ENCODE measurements at places on chromosomes 3 and 15.

DNA sequence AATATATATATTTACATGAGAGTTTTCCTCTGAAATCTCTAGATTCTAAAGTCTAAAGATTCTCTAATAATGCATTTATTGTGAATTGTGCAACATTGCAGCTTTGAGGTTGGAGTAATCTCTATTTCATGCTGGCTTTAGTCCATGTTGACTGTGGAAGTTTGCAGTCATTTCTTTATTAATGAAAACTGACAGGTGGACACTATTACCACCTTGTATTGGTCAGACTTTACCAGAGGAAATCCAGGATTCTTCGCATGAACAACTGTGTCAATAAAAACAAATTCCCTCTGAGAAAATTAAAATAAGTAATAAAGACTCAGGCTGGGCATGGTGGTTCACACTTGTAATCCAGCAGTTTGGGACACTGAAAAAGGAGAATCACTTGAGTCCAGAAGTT, 274.1 kb downstream of the SHQ1 start:
- no peak for DNase-seq

DNA sequence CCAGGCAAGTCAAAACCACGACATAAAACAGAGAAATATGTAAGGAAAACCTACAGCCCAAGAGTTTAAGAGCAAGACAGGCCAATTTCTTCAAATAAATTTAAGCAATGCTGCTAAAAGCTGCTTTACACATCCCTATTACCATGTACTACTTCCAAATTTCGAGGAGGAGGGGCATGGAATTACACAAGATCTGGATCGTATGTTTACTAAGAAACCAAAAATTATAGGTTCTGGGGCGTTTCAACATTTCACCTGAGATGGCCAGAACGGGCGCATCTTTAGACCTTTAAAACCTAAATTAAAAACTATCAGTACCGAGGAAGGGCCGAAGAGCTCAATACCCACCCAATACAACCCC, 664 bp upstream of the NR2C2 start:
- DNase-seq, result no peak

- no peak for DNase-seq
Observed at GRCh38 chr15:75675579-75676404, 28.1 kb downstream of the SNX33 start.

DNA sequence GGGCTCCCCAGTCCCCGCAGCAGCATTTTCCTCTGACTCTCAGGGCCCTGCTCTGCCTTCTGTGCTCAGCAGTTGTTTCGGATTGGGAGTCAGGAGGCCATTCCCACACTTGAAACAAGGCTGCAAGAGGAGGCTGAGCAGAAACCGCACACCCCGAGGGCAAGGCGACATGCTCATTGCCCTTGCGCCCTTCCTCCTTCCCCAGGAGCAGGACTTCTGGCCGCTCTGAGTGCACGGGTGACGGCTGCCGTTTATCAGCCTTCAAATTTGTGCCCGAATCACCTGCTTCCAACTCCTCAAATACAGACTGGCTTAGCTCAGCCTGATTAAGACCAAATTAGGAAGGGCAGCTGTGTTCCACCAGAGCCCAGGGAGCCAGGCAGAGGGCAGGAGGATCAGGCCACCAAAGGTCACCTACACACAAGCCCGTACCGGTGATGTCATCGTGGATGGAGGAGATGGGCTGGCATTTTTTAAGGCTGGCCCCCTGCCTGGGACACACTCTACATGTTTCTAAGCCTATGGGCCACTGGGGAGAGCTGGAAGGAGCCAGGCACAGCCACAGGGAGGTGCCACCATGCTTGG, 38.1 kb downstream of the TM2D3 start:
- no peak for DNase-seq

GRCh38 chr15:97691799-97692198, 268.7 kb upstream of the ARRDC4 start:
- no peak for DNase-seq

- no peak for DNase-seq
Observed at GRCh38 chr3:78277801-78278200, 1237.9 kb downstream of the ROBO2 start.

DNA sequence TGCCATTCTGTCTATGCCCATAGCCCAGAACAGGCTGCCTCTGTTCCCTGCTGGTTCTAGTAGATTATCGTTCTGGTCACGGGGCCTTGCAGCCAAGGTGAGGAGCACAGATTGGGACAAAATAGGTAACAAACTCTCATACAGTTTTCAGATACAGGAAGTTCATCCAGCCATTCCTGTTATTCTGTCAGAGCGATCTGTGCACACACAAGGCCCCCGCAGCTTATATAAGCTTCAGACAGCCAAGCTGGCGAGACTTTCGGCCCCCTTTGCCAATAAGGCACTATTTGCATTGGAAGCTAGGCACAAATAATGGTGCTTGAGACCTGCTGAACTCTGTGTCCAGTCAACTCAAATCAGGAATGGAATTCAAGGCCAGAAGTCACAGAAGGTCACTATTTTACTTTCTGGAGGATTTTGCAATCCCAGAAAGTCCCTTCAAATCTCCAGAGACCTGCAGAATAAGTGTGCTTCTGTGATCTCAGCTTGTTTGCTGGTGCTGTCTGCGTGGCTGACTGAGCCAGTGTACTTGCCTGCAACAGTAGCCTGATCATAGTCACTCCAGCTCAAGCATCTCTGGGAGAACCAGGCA, 69.4 kb downstream of the BFSP2 start:
- no peak for DNase-seq

DNA sequence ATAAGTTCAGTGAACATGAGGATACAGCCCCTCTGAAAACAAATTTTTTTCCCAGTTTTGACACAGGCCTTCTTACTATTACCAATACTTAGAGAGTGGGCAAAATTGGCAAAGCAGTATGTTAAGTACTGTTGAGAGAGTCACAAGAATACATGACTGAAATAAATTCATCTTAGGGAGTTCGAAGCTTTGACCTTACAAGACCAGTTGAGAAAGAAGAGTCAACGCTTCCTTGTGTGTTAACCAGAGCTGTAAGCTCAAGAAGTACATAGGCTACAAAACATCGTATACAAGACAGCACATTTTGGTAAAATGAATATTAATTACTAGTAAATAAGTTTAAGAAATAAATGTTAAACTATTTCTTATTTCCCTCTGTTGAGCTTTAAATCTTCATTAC, 164.4 kb upstream of the RORA start:
- DNase-seq, result no peak

DNA sequence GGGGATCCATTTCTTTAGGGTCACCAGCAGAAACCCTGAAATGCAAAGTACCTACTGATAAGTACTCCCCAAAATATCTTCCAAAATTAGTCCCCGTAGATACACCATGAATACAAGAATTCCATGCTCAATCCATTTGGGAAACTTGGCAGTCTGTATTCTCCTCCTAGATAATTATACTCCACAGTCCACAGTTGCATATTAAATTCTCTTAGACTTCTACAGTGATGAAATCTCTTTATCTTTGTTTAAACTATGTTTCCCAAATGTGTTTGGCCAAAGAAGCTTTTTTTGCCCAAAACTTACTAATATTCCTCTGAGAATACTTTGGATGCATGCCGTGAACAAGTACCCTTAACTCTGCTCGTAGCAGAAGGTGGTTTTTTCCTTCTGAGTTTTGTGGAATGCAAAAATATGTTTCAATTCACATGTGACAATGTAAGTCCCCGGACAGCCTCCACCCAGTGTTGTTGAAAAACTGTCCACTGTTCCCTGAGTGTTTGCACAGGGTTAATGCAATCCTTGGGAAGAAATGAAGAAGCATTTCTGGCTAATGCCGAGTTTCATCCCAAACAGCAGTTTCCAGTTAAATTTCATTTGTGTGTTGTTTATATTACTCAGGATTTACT, 126.7 kb downstream of the ARNT2 start:
- no peak for DNase-seq

DNA sequence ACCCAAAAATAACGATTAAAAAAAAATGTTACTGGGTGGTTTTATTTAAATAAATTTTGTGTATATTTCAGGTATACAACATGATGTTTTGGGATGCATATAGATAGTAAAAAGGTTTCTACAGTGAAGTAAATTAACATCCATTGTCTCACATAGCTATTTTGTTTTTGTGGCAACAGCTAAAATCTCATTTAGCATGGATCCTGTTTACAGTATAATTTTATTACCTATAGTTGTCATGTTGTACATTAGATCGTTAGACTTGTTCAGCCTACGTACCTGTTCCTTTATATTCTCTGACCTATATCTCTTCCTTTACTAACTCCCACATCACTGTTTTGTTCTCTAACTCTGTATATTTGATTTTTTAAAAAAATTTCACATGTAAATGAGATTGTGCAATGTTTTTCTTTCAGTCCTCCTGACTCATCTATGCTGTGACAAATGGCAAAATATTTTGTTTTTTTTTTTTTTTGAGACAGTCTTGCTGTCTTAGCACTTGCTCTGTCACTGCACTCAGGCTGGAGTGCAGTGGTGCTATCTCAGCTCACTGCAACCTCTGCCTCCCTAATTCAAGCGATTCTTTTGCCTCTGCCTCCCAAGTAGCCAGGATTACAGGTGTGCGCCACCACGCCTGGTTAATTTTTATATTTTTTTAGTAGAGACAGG, 45.6 kb downstream of the OIP5 start:
- DNase-seq, result no peak

DNA sequence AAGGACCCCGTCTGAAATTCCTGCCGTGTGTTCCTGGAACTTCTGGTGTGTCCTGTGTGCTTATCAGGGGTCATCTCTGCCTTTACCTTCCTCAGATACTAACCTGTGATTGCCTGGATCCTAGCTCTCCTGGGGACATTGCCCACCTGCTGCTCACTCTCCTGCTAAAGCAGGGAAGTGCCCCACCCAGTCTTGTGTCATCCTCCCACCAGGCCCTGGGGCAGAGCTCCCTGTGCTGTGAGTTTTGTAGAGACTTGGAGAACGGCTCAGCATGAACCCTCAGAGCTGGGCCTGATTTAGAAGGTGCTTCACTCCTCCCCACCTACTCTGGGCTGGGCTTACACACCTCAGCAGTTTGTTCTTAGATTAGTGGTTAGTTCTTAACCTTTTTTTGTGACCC, 3.8 kb upstream of the TMEM44 start:
- DNase-seq, result no peak

DNA sequence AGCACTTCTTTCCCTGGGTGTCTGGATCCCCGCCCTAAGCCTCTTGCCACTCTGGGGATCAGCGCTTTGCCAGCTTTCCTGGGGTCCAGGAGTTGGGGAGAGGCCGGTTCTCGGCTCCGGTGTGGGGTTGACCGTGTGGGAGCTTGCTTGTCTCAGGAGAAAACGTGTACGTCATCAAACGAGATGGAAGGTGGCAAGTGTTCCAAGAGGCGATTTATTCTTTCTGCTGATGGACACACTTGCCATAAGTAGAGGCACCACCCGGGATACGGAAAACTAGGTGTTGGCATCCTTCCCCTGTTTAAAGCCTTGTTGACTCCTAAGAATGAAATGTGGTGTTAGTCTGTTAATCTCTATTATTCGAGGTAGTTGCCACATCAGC, 295 bp downstream of the ZWILCH start:
- no peak for DNase-seq

- no peak for DNase-seq
Observed at GRCh38 chr15:64808785-64809453, 16.5 kb downstream of the PIF1 start.

GRCh38 chr15:50219820-50220219, 37.8 kb downstream of the SLC27A2 start:
- no peak for DNase-seq

GRCh38 chr15:59407946-59408345, 30.0 kb upstream of the FAM81A start:
- DNase-seq, result no peak

- peak; percentile 48 for DNase-seq
Observed at GRCh38 chr3:143674100-143674968, 173.9 kb downstream of the SLC9A9 start.

- DNase-seq, result no peak
Observed at GRCh38 chr3:178671791-178672190, 135.6 kb downstream of the KCNMB2 start.

- no peak for DNase-seq
Observed at GRCh38 chr15:85611361-85611760, 183.4 kb downstream of the KLHL25 start.

DNA sequence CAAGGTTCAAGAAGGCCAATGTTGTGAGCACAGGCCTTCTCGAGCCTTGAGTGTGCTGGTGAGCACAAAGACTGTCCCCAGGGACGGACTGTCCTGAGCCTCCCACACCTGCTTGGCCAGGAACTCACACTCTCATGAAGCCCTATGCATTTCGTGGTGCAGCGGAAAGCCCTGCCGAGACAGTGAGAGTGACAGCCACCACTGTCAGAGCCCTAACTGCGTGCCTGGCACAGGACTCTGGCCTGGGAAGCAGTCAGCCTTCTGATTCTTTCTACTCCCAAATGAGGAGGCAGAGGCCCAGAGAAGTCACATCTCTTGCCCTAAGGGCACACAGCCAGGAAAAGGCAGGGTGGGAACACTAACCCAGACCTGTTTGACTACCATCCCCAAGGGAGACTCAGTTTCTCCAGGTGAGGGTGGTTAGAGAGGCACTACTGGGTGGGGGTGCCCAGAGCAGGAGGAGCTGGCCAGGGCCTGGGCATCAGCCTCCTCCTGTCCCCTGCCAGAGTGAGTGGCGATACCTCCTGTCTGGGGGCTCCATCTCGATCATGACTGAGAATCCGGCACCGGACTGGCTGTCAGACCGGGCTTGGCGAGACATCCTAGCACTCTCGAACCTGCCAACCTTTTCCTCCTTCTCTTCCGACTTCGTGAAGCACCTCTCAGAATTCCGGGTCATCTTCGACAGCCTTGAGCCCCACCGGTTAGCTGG, 50.8 kb downstream of the SEMA3G start:
- DNase-seq, result no peak

GRCh38 chr3:15934389-15935195, 136.8 kb upstream of the ANKRD28 start:
- no peak for DNase-seq

- no peak for DNase-seq
Observed at GRCh38 chr15:77426871-77427270, 6.2 kb downstream of the HMG20A start.

GRCh38 chr3:133137042-133137996, 99.1 kb downstream of the TMEM108 start:
- no peak for DNase-seq

DNA sequence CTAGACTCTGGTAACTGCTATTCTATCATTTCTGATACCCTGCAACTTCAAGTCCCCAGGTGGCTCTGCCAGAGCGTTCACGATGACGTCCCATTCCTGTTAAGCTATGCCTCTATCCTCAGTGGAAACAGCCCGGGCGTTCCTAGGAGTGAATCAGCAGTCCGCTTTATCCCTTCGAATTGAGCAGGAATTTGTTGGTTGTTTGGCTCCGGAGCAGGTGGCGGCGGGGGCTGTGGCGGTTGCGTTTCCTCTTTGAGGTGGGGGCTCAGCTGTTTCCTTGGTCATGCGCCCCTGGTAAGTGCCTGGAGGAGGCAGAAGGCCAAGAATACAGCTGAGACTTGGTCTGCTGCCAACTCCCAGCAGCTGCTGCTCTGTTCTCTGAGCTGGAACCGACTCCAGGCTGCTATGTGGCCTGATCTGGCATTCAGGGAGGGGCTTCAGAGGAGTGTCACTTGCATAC, 25.2 kb downstream of the ARPP21 start:
- DNase-seq, result no peak

GRCh38 chr3:97804471-97804870, 17.3 kb upstream of the CRYBG3 start:
- no peak for DNase-seq

GRCh38 chr3:107822308-107822707, 268.5 kb downstream of the CD47 start:
- DNase-seq, result no peak

All from breast epithelium (tissue), 4 donors.